ENCODE measurements at places on chromosomes 3 and 15.
A peak's percentile ranks its signal among the peaks of the same experiment; 100 is the strongest.

DNA sequence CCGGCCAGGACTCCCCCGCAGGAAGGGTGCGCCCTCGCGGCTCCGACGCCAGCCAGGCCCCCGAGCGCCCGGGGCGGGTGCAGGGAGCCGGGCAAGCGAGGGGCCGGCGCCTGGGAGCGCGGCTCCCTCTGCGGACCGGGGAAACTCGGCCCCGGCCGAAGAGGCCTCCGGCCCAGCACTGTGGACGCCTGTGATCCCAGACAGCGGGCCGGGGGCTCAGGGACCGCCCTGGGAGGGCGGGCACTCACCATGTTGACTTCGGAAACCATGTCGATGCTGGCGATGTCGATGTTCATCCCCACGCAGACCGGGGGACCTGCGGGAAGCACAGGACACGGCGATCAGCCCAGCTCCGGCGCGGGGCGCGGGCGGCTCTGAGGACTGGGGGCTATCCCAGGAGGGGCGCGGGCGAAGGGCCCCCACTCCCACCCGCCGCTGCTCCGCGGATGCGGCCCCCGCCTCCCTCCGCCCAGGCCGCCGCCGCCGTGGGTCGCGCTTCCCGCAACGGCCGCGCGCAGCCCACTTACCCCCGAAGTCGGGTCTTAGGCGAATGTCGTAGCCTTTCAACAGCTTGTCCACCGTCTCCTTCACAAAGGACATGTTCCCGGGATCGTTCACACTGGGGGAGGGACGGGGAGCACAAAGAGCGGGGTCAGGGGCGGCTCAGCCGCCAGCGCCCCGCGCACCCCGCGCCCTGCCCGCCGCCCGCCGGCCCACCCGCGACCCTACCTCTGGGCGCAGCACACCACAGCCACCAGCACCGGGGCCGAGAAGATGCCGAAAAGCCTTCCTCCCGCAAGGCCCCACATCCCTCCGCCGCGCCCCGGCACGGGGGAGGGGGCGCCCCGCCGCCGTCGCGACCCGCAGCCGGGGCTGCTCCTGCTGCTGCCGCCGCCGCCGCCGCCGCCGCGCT, at the start of gene GABRB3:
Gene GABRB3, minus strand, starts transcription at position 913 of the 913 bp plus-strand sequence.
- DNase-seq, result peak; percentile 78

GRCh38 chr3:177729956-177730681, 532.8 kb upstream of the TBL1XR1 start:
- DNase-seq, result peak; percentile 42

GRCh38 chr3:157429708-157430107, 6.9 kb upstream of the PTX3 start:
- DNase-seq, result no peak

GRCh38 chr3:13163848-13164382, 90.7 kb upstream of the IQSEC1 start:
- DNase-seq, result no peak

DNA sequence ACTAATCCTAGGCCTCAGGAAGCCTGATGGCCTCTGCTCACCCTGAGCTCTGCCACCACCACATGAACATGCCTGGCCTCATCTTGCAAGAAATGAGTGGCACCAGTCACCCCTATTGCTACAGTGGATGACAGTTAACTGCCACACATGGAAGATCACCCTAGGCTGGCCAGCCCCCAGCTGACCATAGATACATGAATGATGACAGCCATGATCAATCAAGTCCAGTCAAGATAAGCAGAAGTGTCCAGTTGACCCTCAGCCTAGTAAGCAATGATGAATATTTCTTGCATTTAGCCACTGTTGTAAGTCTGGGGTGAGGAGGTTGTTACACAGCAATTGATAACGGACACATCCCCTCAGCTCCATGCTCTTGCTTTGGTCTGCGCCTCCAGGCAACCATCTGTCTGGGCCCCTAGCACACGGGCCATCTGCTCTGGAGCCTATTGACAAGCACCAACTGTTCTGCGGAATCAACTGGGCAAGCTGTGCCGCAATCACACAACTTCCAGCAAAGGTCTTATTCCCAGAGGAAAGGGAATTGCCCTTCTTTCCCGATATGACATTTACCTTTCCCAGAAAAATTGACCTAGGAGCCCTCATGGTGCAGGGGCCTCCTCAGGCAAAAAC, 2.2 kb upstream of the LYZL4 start:
- DNase-seq, result no peak

GRCh38 chr3:47512416-47513124, 942 bp downstream of the ELP6 start:
- DNase-seq, result peak; percentile 55

GRCh38 chr15:38029736-38030135, 95.3 kb downstream of the TMCO5A start:
- DNase-seq, result no peak

- no peak for DNase-seq
Observed at GRCh38 chr3:14242490-14243311, 64.1 kb downstream of the LSM3 start.

All from SK-N-SH (cell line).